ENCODE measurements at places on chromosomes 16 and 17.

GRCh38 chr16:69707920-69708683, 18.3 kb downstream of the NQO1 start:
- no peak for DNase-seq

GRCh38 chr17:19766016-19766415, 17.9 kb upstream of the ALDH3A1 start:
- no peak for DNase-seq

- DNase-seq: no peak
Observed at GRCh38 chr17:76969598-76970172, 101.5 kb downstream of the MGAT5B start.

DNA sequence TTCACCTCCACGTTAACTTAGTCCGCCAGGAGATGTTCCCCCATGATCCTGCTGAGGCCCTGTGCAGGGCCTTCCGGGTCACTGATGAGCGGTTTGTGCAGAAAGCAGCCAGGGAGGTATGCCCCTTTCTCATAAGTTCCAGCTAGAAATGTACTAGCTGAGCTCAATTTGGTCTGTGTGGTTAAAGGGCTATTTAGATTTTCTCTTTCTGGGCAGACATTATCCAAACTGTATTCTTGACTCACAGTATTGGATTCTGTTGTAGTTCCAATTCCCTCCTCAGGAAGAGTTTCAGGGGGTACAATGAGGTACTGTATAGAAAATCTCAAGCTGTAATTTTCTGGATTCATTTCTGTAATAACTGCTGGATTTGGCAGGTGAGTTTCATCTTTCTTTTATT, 137.1 kb downstream of the TRIM37 start:
- no peak for DNase-seq

DNA sequence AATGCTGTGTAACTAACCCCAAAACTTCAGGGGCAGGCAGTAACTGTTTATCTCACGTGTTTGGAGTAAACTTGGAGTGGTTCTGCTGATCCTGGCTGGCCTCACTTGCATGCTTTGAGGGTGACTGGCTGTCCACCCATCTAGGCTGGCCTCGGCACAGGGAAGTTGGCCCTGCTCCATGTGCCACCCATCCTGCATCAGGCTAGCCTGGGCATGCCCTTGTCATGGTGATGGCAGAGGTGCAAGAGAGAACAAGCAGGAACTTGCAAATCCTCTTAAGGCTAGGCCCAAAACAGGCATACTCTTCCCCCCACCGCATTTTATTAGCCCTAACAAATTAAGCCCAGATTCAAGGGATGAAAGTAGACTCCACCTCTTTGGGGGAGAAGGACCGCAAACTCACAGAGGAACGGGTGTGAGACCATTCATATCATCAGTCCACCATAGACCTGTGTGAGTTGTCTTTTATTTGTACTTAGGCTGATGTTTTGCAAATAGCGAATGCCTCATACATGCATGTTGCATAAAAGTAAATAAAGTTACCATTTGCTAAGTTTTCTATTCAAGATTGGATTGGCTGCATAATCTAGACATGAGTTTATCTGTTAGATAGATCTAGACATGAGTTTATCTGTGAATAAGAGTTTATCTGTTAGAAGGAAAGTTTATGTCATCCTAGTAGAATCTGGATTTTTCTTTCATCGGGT, 221.0 kb downstream of the CCDC182 start:
- DNase-seq: no peak

Data from activated CD8-positive, alpha-beta memory T cell treated with anti-CD3 and anti-CD28 coated beads for 1 hour (primary cell).